ENCODE measurements at places on chromosomes 12 and 14.

DNA sequence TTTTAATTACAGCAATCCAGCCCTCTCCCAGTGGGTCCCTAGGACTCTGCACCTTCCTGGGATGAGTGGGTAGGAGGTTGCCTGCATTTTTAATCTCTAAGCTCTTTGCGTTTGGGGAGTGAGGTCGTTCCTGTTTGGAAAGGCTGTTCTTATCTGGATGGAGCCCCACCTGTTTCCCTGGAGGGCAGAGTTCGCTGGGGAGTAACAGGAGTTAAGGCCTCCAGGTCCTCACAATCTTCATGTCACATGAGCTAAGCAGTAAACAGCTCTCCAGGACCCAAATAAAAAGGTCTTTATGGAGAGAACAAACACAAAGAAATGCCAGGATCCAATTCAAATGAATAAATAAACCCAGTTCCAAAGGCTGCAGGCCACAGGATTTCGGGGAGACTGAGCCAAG lies 56.0 kb upstream of the RFLNA start:
- DNase-seq: no peak

DNA sequence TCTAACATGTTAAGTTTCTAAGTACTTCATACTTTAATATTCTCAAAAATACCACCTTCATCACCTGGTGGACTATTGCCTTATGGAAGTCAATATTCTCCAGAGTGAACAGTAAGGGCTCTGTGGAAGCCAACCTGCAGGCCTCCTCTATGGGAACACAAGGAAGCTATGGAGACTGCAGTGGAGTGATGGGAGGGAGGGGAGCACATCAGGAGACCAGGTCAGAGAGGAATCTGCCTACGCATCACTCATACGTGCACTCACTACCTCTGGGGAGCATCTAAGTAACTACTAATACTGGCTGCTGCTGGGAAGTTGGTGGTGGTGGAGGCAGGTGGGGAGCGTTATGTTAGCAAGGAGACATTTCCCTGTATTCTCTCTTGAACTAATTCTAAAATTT lies 19.9 kb downstream of the HECTD4 start:
- DNase-seq: no peak

DNA sequence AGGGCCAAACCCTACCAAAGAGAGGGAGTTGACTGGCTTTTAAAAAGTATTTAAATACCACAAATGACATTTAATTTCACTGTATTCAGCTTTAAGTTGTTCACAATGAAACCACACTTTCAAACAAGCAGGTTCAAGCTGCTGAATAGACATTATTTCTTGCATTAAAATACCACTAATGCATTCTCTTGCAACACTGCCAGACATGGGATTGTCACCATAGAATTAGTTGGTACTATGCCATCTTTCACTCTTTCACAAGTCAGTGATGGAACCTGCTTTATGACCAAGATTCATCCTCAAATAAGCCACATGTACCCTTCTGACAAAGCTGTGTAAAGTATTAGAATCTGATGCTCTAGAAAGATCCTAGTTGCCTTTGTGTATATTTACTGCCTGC lies 239.4 kb downstream of the PAWR start:
- DNase-seq: peak; percentile 43

DNA sequence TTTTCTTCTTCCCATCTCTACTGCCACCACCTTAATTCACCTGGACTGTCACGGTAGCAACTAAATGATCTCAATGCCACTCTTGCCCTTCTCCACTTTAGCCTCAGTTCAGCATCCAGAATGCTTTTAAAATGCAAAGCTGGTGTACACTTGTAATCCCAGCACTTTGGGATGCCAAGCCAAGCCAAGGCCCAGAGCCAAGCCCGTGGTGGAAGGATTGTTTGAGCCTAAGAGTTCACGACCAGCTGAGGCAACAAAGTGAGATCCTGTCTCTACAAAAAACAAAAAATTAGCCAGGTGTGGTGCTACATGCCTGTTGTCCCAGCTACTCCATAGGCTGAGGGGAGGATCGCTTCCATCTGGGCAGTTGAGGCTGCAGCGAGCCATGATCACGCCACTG lies 5.9 kb downstream of the CIPC start:
- DNase-seq: no peak

GRCh38 chr14:23130871-23131270 lies 11.8 kb upstream of the CEBPE start:
- no peak for DNase-seq

- no peak for DNase-seq
These were observed 242.6 kb downstream of the CPNE8 start for GRCh38 chr12:38662829-38663228.

DNA sequence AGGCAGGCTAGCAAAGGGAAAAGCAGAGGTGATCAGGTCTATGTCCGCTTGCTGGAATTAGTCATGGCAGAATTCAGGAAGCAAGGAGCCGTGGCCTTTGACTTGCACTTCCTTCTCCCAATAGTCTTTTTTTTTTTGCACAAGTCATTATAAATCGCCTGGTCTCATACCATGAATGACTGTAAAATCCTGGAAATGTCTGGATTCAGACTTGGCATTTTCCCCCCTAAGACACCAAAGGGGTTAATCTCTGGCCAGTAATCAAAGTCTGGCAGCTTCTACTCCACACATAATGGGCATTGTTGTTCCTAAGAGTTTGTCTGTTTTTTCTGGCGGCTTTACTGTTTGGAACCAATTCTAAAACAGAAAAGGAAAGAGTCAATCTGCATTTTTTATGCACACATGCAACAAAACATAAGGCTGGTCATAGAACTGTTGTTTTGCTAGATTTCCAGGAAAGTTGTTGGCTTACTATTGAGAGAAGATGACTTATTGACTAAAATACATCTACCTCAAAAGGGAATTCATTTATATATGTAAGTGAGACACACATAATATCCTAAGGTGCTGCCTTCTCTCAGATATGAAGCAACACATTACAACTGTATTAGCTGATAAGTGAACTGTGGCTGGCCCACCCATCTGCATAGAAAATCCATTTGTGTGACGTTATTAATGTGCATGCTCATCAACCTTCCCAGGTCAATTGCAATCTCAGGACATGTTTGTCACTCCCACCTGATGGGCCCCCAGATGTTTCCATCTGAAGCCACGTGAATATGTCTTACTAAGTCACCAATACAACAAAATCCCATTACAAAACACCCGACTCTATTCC lies 157.3 kb downstream of the BTG1 start:
- DNase-seq: no peak

- peak; percentile 18 for DNase-seq
These were observed 434.1 kb downstream of the NOVA1 start for GRCh38 chr14:26163761-26164160.

DNA sequence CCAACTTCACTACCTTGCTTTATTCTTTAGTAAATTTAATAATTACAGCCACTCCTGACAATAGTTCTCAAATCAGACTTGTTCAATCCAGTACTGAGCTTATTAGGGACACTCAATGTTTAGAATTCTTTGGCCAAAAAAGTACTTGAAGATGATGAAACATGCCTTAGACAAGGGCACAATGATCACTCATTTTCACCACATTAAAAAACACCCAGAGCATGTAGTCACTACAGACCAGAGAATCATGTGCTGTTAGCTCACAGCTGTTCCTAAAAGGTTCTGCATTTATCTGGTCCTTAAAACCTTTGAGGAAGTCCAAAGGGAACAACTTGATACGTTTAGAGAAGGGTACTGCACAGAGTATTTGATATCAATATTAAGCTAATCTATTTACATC lies 98.7 kb downstream of the INSM2 start:
- peak; percentile 40 for DNase-seq

DNA sequence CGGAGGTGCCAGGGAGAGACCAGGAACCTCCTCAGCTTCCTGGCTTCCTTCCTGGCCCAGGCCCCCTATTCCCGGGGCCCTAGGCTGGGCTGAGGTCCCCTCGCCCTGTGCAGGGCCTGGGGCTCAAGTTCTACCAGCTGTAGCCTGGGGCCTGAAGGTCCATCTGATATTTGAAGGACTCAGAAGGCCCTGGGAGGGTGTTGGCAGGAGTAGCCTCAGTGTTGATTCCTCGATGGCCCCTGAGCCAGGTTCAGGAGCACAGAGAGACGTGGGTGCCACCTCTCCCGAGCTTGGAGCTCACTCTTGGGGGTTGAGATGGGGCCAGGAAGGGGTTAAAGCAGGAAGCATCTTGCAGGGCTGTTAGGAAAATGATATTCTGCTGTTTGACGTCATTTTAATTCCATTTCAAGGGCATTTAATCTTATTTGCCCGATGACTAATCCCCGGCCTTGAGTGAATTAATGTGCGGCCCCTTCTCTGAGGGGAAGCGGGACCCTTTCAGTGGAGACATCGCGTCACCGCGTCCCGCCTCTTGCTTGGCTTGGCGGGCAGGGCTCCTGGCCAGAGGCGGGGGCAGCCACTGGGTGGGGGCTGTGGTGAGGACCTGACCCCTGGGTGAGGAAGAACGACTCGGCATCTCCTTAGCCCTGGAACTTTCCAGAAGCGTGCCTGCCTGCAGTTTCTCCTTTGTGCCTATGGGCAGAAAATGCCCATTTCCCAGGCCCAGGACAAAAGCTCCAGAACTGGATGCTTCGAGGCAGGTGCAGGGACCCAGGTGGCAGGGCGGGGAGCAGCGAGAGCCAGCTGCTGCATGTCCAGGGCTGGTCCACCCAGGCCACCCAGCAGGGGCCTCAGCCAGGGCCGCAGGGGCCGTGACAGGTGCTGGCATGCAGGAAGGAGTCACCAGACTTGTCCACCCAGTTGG lies 158.3 kb downstream of the KIF26A start:
- DNase-seq: no peak

- DNase-seq: no peak
These were observed 28.3 kb downstream of the ATF7IP start for GRCh38 chr12:14393751-14394150.

- no peak for DNase-seq
These were observed 12.4 kb downstream of the COPZ1 start for GRCh38 chr12:54337280-54337842.

GRCh38 chr12:88202500-88202899 lies 60.4 kb downstream of the TMTC3 start:
- no peak for DNase-seq

DNA sequence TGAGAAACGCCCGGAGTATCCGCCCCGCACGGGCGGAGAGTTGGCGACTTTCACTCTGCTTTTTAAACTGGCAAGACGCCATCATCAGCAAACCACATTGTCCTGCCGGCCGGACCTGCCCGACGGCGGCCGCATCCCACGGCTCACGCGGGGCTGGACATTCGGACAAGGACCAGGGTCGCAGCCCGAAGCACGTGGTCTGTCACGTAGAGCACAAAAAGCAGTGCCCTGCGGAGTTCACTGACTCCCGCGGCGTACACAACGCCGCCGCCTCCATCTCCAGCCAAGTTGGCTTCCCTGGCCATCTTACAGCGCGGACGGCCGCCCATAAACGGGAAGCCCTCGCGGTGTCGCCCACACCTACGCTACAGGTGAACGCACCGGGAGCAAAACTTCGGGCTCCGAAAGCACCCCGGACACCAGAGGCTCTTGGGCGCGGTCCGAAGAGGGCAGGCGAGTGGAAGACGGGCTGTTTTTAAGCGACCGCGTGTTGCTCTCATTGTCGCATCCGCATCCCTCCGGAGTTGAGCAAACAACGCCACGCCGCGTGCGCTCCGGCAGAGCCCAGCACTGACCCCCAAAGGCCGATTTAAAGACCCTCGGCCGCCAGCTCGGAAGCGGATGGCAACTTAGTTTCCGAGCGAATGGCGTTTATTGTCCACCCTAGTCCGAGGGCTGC lies 966 bp downstream of the SINHCAF start:
- DNase-seq: peak; percentile 72

- peak; percentile 46 for DNase-seq
These were observed 198.7 kb downstream of the SYT1 start for GRCh38 chr12:79063258-79063657.

- no peak for DNase-seq
These were observed 256.2 kb upstream of the CPNE8 start for GRCh38 chr12:39161465-39162085.

GRCh38 chr12:102426599-102427542 lies 53.5 kb downstream of the IGF1 start:
- DNase-seq: peak; percentile 55

GRCh38 chr12:112524676-112525425 lies 106.1 kb downstream of the PTPN11 start:
- DNase-seq: peak; percentile 17

- DNase-seq: peak; percentile 93
These were observed 10.9 kb upstream of the PIK3C2G start for GRCh38 chr12:18250313-18250916.

DNA sequence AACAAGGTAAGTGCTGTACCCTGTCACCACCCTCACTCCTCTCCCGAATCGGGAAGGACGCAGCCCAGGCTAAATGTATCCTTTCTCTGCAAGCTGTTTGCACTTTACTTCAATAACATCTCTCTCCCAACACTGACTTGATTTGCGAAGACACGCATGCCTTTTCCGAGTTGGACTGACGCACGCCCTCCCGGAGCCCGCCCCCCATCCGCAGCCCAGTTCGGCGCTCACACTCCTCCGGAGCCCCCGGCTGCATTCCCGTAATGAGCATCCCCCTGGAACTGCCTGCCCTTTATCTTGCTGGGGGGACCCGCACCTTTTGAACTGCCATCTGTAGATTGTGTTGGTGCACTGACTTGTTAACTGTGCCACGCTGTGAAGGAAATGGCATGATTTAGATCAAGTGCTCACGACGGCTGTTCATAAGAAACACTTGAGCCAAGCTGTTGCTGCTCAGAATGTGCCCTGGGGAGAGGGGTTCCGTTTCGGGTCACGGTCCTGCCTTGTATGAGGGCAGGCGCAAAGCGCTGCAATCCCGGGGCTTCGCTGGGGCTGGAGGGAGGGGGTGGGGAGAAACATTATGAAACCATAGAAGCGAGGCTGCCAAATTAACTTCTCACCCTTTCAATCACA lies 176.6 kb upstream of the CDKN3 start:
- DNase-seq: no peak

DNA sequence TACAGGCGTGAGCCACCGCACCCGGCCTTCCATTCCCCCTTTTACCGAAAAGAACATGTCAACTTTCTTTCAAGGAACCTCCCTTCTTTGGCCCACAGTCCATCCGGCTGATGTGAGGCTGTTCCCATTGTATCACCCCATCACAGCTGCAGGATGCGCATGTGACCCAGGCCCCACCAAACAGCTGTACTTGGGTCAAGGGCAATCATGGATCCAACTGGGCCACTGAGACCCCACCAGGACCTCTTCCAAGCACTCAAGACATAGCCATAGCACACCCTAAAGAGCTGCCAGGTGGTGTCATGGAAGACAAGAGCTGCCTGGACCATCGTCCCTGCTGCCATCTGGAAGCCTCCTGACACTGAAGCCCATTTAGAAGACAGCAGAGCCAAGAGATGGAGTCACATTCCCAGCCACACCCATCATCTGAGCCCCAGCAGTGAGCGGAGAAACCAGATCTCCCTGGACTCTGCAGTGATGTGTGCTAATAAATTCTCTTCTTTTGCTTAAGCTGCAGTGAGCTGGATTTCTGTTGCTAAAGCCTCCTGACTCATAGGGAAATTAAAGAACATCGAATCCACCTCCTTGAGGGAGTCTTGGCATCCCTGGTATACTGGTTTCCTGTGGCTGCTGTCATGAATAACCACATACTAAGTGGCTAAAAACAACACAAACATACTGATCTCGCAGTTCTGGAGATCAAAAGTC lies 105.6 kb downstream of the KSR2 start:
- no peak for DNase-seq

GRCh38 chr12:29921307-29921706 lies 137.6 kb upstream of the TMTC1 start:
- no peak for DNase-seq

- DNase-seq: peak; percentile 6
These were observed 84.7 kb upstream of the RFX4 start for GRCh38 chr12:106498056-106498455.

GRCh38 chr12:101939856-101940265 lies 62.5 kb downstream of the DRAM1 start:
- DNase-seq: peak; percentile 94
